ENCODE measurements at places on chromosomes 12 and 14.

DNA sequence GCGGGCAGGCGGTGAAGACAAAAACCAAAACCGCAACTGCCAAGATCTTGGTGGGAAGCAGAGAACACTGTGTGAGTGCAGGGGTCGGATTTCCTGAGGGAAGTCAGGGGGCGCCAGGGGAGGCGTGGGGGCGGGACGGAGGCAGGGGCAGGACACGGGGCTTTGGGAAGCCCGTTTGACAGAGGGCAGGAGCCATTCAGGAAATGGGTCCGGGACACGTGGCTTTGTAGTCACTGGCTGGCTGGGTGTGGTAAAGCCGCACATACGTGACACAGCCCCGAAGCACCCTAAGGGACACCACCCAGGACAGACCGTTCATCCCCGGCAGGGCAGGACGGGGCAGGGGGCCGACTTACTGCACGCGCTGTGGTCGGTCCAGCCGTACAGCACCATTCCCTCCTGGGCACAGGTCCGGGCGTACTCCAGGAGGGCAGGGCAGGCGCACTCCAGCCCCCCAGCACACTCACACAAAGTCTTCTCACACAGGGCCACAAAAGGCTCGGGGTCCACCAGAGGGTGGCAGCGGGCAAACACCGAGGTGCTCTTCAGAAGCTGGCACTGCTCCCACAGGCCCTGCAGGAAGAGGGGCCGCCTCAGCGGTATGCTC, 49.4 kb downstream of the VWF start:
- no peak for DNase-seq

- no peak for DNase-seq
Measured at GRCh38 chr14:87323191-87323590, 669.8 kb downstream of the GALC start.

DNA sequence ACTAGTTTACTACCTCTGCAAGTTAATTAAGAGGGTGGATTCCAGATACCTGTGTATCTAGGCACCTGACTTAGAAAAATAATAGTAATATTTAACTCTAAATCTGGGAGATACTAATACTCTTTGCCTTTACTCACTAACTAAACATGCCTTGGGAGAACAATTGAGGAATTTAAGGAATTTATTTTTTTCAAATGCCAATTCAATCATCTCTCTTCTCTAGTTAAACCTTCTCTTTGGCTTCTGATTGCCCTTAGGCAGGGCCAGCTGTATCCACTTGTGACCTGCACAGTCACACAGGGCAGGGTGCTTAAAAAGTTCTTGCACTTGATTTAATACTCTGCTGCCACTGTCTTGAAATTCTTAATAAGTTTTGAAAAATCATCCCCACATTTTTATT, 142.4 kb downstream of the PLCZ1 start:
- no peak for DNase-seq

GRCh38 chr14:68448252-68448902, 344.5 kb downstream of the ZFP36L1 start:
- no peak for DNase-seq

- no peak for DNase-seq
Measured at GRCh38 chr14:106455026-106455425, 928.6 kb downstream of the TMEM121 start.

DNA sequence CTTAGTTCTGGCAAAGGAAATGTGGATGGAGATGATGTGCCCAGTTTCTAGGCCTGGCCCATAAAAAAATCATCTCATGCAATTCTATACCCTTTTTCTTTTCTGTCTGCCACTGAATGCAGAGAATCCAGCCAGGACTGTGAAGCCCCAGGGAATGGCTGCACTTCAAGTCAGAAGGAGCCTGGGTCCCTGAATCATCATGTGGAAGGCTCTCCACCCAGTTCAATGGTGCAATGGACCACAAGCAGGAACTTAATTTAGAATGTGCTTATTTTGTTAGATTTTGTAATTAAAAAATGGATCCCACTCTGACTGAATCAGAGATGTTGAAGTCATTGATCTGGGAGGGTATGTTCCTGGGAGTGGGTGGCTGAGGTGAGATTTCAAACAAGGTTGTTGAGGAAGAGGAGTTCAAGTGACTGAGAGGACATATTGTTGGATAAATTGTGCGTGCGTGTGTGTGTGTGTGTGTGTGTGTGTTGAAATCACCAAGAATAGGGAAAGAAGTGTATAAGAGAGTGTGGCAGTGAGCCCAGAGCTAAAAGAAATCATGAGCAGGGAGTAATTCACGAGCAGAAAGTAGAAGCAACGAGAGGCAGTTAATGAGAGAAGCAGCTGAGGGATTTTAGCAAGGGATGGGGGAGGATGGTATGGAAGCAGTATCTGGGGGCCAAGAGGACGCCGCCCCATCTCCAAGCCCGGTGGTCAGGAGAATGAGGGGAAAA, 125.4 kb downstream of the TMX1 start:
- peak; percentile 38 for DNase-seq

DNA sequence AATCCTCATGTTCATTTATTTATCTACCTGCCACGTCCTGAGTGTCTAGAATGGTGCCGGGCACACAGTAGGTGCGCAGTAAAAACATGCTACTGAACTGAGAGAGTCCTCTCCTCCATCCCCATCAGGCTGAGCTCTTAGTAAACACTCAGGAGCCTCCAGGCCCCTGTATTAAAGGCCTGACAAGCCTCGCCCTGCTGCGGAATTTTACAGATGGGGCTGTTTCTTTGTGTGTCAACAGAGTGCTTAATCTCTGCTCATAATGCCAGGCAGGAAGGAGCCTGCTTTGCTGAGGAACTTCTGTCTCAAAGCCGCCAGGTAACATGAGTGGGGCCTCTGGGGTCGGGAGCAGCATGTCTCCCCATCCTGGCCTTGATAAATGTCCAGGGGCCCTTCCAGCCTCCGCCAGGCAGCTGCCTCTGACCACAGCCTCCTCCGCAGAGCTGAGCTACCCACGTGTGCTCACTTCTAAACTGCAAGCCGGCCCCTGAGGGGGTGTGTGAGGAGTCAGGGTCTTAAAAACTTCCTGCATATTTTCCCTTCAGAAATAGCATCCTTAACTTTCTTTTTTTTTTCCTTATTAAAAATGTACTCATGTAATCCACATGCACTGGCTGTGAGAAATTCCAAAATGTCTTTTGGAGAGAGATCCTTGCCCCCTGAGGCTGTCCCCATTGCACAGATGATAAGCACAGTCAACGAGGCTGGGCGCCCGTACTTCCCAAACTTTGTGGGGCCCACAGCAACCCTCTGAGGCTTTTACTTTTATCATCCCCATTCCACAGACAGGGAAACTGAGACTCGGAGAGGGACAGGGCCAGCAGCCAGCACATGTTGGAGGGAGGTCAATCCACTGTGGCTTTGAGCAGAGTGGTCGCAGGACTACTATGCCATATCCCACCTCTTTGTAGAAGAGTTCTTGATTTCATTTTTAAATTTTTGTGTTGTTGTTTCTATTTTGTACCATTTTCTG, 116.0 kb upstream of the NCOR2 start:
- DNase-seq: no peak

GRCh38 chr14:38253676-38254075, 2.2 kb downstream of the CLEC14A start:
- no peak for DNase-seq

DNA sequence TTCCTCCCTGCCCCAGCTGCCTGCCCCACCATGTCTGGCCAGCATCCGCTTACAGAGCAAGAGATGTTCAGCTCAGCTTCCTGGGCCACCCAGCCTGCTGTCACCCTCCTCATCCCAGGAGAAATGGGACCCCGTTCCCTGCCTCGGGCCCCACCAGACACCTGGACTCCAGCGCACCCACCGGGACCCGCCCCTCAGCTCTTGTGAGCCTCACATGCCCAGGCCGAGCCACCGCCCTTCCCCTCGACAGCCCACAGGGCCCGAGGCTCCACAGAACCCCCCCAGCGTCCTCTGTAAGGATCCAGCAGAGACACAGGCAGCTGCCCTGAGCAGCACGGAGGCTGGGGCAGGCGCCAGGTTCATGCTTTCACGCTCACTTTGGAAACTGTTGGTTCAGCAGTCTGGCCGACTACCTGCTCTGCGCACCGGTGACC, 18.4 kb upstream of the C14orf180 start:
- DNase-seq: no peak

- DNase-seq: no peak
Measured at GRCh38 chr14:38080696-38081095, 127.0 kb upstream of the SSTR1 start.

GRCh38 chr12:122880668-122881067, 15.3 kb downstream of the VPS37B start:
- DNase-seq: no peak

DNA sequence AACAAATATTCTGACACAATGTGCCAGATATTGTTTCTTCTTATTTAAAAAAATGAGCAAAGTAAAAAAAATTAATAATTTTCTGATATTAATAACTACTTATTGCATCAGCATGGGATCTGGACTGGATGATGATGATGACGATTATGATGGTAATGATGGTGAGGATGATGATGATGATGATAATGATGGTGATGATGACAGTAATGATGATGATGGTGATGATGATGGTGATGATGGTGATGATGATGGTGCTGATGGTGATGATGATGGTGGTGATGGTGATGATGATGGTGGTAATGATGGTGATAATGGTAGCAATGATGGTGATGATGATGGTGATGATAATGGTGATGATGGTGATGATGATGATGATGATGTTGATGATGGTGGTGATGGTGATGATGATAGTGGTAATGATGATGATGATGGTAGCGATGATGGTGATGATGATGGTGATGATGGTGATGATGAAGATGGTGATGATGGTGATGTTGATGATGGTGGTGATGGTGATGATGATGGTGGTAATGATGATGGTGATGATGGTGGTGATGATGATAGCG, 94.0 kb downstream of the SRRM4 start:
- no peak for DNase-seq

GRCh38 chr12:121576851-121577391, 3.9 kb downstream of the KDM2B start:
- DNase-seq: peak; percentile 21

GRCh38 chr12:117155278-117156060, 34.8 kb downstream of the FBXO21 start:
- DNase-seq: peak; percentile 21

DNA sequence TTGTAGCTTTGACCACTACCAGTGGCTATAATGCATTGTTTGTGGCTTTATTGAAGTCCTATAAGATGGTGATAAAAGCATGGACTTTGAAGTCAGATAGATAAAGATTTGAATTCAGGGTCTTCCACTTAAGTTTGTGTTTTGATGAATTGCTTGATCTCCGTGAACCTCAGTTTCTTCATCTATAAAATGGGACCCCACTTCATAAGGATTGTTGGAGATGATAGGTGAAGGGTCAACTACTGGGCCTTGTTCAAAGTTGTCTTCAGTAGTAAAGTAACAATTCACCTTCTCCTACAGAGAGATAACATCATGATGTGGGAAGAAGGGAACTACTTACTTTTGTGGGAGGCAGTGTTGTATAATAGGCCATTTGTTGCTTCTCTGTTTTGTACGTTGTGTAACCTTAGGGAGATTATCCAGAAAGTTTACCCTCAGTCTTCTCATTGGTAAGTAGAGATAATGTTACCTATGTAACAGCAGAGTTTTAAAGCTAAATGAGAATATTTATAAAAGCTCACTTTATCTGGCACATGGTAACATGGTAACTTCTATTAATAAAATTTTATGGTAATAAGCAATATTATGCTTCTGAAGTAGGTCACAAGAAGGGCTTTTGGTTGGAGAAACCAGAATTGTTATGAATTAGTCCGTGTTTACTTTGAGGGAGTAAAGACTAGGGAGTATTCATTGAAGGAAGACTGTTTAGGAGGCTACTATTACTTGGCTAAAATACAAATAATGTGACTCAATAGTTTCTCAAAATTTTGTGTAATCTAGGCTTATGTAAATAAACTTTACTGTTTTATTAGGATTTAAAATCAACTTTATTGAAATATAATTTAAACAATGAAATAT, 15.1 kb downstream of the ADIPOR2 start:
- no peak for DNase-seq

DNA sequence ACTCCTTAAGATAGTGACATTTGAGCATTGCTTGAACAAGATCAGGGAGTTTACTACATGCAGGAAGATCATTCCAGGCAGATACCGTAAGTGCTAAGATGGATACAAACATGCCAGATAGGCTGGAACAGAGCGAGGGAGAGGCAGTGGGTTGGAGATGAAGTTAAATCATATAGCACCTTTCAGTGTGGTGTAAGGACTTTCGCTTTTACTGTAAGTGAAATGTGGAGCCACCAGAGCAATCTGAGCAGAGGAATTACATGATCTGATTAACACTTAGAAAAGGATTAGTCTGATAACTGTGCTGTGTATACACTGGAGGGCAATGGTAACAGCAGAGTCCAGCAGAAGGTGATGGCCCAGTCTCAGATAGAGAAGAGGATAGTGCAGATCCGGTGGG, 163.0 kb upstream of the SSTR1 start:
- no peak for DNase-seq

DNA sequence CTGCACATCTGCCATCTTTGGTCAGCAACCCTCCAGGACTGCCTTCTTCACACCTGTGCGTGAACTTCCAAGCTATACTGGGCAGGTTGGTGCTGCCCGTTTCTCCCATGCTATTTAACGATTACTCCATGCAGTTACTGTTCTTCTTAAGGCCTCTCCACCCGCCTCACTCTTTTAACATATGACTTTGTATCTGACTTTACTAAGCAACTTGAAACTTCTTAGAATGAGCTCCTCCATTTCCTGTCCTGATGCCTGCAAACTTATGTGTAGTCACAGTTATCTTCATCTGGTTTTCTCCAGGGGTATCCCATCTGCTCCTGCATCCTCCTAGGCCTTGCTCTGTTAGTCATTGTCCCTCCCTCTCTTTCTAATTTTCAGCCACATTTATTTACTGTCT, 35.7 kb downstream of the PRKCH start:
- no peak for DNase-seq

DNA sequence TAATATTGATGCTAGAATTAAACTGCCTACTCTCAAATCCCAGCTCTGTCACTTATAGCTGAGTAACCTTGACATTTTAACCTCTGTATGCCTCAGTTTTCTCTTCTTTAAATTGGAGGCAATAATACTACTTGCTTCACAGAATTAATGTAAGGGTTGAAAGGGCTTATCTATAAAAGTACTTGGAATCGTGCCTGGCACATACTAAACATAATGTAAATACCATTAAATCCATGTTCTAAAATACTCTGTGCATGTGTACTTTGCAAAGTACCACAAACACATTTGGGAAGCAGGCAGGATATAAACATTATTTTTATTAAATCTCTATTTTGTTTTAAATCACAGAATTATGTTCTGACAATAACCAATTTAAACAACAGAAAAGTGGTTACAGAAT, 41.9 kb downstream of the DYRK4 start:
- no peak for DNase-seq

DNA sequence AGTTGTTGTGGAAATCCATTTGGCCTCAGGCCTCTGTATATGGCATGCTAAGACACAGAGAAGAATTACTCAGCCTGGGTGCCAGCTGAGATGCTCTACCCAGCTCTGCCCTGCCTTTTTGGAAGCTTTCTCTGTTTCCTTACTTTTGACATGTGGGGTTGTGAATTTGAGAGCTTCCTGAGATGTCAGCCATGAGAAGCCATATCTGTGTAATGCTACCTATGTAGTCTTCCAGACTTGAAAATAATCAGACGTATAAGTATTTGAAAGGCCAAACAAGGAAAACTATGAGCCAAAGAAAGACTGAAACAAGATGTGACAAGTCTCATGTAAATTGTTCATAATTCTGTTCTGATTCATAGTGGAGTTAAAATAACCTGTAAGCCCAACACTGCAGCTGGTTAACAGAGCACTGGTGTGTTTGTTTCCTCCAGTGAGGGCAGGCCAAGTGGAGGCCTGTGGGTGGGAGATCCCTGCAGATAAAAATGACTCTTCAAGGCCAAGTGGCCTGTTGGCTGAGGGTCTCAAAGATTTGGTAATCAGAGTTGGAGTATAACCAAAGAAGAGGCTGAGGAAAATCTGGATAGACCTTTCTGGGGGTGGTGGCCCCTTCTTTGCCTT, 94.0 kb downstream of the TMX1 start:
- no peak for DNase-seq

- DNase-seq: no peak
Measured at GRCh38 chr12:7069386-7069785, 8.9 kb downstream of the C1S start.
